ENCODE measurements at places on chromosomes 7 and 10.

GRCh38 chr10:7563770-7564169, 103.0 kb downstream of the ITIH5 start:
- no peak for DNase-seq

DNA sequence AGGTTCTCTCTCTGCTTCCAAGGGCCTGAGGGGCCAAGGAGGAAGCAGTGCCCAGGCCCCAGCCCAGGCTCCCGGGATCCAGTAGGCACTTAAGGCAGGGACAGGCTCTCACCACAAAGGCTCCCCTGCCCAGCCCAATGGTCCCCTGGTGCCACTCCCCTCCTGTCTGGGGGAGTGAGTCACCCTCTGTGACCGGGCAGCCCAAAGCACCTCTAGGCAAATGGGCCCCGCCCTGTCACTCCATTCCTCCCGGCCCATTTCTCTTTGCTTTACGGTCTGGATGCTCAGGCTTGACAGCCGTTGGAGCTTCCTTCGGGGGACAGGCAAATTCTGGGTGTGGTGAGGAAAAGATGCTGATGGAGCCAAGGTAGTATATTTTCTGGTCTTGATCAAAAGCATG, at the start of gene CALHM3:
Gene CALHM3, minus strand, starts transcription at position 106 of the 400 bp plus-strand sequence. CDS start 208 bp downstream, outside the sequence.
- no peak for DNase-seq

- no peak for DNase-seq
Measured at GRCh38 chr10:58400609-58401008, 15.4 kb downstream of the TFAM start.

GRCh38 chr10:90741926-90742565, 115.8 kb downstream of the HTR7 start:
- DNase-seq, result no peak

GRCh38 chr10:98369801-98370200, 45.2 kb downstream of the PYROXD2 start:
- DNase-seq, result no peak

DNA sequence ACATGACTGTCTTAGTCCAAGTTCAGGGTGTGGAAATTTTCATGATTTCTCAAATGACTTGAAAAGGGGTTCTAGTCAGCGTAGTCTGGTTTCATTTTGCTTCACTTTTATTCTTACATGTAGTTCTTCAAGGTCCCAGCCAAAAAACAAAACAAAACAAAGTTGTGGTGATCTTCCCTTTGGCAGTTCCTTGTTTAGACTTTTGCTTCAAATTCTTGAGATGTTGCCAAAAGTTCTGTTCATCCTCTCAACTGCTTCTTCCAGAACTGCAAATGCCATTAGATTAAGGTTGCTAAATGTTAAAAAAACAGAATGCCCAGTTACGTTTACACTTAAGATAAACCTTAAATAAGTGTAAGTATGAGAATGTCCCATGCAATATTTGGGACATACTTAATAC, 370.8 kb upstream of the LRRTM3 start:
- DNase-seq, result no peak

DNA sequence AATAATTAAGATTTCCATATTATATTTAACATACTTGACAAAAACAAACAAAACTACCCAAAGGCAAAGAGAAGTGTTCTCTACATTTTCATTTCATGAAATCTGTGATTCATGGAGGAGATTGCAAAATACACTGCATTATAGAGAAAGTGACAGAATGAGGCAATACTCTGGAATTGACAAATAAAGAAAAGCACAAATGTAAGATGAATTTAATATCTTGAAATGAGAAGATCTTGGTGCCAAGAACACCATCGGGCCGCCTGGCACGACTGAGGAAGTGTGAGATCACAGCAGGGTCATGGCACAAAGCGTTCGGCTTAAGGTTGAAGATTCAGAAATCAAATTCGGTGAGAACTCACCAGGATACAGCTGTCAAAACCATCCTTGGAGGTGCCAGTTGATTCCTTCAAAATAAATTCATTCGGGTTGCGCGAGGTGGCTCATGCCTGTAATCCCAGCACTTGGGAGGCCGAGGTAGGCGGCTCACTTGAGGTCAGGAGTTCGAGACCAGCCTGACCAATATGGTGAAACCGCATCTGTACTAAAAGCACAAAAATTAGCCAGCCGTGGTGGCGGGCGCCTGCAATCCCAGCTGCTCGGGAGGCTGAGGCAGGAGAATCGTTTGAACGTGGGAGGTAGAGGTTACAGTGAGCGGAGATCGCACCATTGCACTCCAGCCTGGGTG, 174.0 kb upstream of the PFKP start:
- no peak for DNase-seq

DNA sequence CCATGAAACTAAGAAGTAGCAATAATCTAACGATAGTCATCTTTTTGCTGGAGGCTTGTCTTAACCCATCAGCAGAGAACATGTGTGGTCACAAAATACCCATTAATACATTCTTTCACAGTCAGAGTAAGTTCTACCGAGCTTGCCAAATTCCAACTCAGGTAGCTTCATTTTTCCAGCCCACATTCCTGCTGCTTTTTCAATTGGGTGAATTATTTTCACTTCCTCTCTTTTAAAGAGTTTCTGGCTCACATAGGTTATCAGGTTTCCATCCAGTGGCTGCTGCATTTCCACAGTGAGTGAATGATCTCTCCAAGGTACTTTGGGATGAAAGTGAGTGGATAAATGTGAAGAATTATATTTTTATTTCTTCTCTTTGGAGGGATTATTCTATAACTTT, 233.1 kb downstream of the SEMA3E start:
- no peak for DNase-seq

- no peak for DNase-seq
Measured at GRCh38 chr10:63935705-63936104, 414.5 kb downstream of the REEP3 start.

DNA sequence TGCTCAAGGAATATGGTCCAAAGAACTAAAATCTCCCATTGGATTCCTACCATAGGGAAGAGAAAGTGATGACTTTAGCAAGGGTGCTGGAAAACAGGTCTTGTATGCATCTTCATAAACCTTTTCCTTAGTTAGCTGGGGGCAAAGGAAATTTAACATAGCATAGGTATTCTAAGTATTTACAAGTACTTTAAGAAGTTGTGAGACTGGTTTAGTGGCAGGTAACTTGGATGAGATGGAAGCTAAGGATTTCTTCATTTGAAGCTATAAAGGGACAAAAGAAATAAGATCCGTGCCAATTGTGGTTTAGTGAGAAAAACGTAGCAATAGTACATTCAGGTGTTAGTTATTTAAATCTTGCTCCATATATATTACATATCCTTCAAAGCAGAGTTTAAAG, 183.4 kb upstream of the TCF7L2 start:
- no peak for DNase-seq

GRCh38 chr7:17996442-17997223, 31.0 kb downstream of the PRPS1L1 start:
- no peak for DNase-seq

- DNase-seq, result no peak
Measured at GRCh38 chr7:5420067-5420880, 3.4 kb downstream of the TNRC18 start.

DNA sequence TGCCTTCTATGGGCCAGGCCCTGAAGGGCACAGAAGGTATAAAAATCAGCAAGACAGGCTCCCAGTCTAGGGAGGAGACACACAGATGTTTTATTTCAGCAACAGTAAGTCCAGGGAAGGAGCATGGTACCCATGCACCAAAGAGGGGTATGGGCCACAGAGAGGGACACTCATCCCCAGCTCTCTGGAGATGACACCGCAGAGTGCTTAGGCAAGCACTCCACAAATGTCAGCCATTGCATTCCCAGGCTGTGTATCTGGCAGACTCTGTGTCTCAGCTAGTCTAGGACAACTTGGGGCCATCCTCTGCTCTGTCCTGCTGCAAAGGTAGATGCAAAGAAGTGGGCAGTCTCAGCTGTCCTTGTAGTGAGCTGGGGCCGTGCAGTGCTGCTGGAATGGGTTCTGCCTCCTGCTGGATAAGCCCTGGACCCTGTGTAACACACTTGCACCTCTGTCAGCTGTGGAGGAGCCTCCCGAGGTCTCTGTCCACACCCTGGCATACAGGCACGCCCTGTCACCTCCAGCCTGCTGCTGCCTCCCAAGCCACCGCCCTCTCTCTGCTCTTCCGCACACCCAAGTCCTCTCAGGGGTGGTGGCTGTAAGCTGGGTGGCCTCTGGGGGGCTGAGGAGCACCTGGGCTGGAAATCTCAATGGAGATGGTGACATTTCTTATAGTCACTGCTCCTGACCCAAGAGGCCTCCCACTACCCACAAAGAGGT, 57.6 kb downstream of the VOPP1 start:
- no peak for DNase-seq

GRCh38 chr7:101903515-101903868, 86.1 kb downstream of the CUX1 start:
- no peak for DNase-seq

DNA sequence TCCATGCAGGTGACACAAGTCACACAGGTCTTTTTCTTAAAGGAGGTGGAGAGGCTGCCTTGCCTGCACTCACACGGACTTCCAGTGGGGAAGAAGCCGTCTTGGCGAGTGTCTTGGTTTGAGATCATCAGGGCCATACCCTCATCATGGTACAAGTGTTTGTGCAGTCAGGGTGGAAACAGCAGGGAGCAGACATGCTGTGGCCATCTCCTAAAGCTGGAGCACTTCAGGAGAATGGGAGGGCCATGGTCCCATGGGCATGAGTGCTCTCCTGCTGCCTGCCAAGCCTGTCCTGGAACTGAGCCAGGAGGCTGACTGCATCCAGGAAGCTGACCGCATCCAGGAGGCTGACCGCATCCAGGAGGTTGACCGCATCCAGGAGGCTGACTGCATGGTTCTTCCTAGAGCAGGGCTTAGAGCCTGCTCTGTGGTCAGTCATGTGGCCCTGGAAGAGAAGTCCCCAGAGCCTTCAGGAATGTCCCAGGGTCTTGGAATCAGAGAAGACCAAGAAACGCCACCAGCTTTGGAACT, 98.4 kb downstream of the ADARB2 start:
- DNase-seq, result no peak

DNA sequence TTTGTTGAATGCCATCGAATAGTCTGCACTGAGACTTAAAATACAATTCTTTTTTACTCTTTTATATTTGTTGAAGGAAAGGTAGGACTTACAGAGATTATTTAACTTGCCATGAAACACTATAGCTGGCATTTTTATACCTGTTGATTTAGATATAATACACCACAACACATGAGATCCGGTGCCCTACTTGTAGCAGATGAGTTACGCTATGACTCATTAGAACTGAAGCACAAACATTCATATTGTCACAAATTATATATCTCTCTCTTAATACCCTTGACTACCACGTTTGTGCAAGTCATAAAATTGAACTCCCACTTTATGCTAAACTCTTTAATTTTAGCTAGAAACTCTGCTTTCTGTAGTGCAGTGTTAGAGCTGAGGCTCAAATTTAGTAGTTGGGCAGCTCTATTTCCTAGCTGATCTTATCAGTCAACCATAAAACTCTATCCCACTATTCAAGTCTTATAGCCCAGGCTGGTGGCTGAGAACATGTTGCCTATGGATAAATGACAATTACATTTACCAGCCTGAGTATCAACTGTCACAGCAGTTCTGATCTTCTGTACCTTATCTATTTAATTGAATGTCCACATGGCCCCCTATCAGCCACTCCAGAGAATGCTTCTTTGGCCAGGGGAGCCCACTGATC, 137.4 kb upstream of the SEMA3D start:
- no peak for DNase-seq

GRCh38 chr10:110989016-110989415, 69.6 kb downstream of the SHOC2 start:
- no peak for DNase-seq

- no peak for DNase-seq
Measured at GRCh38 chr10:122348935-122349361, 25.6 kb upstream of the PLEKHA1 start.

DNA sequence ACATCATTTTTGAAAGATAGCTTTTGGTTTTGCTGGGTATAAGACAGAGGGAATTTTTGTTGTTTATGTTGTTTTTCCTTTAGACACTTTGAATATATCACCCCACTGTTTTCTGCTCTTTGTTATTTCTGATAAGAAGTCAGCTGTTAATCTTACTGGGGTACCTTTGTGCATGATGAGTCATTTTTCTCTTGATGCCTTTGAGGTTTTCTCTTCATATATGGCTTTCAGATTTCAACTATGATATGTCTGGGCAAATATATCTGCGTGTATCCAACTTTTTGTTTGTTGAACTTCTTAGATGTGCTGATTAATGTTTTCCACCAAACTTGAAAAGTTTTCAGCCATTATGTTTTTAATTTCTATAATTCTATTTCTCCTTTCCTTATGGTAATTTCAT, 208.6 kb upstream of the TMEM72 start:
- no peak for DNase-seq

GRCh38 chr7:102270178-102270887, 16.3 kb upstream of the SH2B2 start:
- DNase-seq, result no peak

DNA sequence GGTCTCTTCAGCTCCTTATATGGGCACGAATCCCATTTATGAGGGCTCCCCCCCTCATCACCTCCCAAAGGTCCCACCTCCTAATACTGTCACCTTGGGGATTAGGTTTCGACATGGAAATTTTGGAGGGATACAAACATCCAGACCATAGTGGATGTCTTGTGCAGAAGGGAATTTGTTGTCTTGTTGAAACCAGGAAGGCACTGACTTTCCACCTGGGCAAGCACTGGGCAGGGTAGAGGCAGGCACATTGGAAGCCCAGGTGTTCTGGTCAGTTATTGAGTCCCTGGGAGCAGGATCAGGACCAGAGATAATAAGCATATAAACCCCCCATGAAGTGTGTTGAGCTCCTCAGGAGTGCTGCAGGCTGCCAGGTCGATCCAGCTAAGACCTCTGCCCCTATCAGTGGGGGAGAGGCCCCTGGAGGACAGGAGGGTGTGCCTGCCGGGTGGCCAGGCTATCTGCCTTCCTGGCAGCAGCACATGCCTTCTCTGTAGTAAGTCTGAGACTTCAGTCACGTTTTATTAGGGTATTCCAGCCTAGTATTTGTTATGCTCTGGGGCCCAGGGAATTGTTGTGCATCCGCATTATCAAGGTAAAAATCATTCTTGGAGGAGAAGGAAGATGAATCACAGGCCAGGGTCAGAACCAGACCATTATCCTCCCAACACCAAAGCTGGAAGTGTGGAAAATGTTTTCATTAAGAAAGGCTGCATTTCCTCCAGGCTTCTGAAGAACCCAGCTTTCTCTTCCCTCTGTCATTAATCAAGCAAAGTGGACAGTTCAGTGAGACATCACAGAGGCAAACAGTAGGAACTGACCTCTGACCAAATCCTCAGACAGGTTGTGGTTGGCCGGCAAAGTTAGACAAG, 503.1 kb downstream of the GRID1 start:
- no peak for DNase-seq

GRCh38 chr7:158863611-158864506, 7.5 kb downstream of the DYNC2I1 start:
- DNase-seq, result peak; percentile 38

DNA sequence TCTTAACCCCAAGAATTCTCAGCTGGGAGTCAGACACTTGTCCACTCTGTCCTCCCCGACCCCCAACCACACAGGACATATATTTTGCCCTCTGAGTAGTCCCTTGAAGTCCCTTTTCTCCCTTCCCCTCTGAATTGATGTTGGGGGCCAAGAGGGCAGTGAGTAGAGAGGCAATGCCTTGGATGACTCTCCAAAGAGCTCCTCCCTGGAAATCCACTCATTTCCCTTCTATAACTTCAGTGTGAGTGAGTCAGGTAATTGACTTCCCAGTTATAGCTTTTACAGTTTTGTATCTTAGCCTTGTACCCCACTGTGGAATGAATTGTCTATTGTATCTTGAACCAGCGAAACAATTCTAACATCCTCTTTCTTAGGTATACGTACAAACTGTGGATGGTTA, 9.2 kb upstream of the ODAD2 start:
- DNase-seq, result no peak

- DNase-seq, result no peak
Measured at GRCh38 chr7:152733286-152733934, 26.1 kb upstream of the ACTR3B start.

Data from CD4-positive, alpha-beta T cell treated with Interleukin-15 for 1 hour (primary cell).